ENCODE measurements at places on chromosomes 2 and 18.
A peak's percentile ranks its signal among the peaks of the same experiment; 100 is the strongest.

DNA sequence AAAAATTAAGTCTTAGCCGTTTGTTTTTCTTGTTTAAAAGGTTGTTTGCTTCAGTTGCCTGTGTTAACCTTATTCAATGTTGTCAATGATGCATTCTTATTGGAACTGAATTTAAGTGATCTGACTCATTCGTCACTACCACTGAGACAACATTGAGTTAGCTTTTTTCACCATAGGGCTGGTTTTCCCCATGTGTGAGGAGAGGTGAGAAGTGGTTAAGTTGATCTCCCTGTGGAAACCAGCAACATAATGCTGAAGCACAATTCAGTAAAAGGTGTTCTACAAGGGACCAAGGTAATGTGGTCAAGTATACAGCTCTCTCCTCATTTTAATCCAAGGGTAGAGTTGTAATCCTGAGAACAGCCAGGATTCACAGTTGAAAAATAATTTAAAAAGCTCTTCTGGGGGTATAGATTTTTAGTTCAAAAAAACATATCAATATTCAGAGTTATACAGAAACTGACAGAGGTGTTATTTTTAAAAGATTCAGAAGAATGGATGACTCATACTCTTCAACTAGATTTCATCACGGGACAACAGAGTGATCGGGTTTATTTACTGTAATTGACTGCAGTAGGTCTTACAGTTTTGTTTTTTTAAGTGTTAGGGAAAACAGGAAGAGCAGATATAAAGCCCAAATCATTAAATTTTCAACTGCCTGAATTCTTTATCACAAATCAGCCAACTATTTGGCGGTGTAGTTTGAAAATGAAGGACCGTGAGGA lies 12.6 kb downstream of the NOP58 start:
- no peak for DNase-seq

- no peak for DNase-seq
Measured at GRCh38 chr2:3469486-3469885, 49.8 kb downstream of the ADI1 start.

DNA sequence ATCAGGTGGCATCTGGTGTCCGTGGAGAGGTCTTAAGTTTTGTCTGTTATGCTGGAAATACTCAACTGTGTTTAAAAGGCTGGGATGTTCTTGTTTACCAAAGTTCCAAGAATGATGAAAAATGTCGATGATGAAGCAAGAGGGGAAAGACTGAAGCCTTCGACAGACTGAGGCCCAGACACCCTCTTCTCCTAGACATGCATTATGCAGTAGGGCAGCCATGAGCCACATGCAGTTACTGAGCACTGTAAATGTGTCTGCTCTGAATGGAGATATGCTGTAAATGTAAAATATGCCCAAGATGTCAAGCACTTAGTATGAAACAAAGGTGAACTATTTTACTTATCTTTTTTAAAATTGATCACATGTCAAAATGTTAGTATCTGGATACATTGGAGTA lies 163.1 kb downstream of the GALNT14 start:
- no peak for DNase-seq

DNA sequence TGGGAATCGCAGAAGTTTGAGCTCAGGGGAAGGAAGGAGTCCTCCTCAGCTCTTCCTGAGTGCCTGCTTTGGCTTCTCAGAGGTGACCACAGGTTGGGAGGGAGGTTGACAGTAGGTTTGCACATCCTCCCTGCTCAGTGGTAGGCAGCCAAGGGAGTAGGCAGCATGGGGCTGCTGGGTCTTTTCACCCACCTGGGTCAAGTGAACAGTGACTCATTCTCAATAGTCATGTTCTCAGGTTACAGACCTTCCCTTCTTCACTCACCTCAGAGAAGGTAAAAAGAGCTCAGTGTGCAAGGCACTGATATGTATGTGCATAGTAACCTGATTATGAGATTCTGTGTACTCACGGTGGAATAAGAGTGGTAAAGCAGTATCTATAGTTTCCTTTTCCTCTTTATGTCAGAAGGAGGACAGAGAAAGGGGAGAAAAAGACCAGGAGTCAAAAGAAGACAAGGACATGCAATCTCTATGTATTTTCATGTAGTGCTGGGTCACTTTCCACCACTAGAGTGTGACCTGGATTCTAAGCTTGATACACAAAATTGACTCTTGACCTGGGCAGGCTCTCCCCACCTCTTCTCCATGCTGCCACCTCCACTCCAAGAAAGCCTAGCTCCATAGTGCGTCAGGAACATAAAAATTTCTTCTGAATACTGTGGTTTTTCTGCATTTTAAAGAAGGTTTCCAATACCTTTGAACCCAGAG lies 36.5 kb upstream of the ASNSD1 start:
- DNase-seq: no peak

- no peak for DNase-seq
Measured at GRCh38 chr18:73214970-73215369, 347.2 kb upstream of the NETO1 start.

- DNase-seq: no peak
Measured at GRCh38 chr2:85468704-85469349, 50.3 kb downstream of the SH2D6 start.

- no peak for DNase-seq
Measured at GRCh38 chr2:59921743-59922142, 631.7 kb downstream of the BCL11A start.

GRCh38 chr2:103875131-103875530 lies 978.8 kb upstream of the POU3F3 start:
- DNase-seq: peak; percentile 16

DNA sequence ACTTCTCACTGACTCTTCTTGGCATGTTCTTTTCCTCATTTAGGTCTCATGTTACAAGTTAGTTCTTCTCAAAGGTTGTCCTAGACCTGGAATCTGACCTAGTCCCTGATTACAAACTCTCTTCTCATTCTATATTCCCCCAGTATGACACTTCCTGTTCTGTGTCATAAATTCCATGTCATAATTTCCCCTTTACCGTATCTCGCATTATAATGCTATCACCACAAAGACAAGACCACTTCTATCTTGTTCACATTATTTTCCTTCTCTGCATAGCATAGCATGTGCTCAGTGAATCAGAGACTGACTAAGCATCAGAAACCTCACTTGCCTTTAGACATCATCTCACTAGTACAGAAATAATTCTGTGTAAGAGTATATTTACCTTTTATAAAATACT lies 63.6 kb upstream of the CAVIN2 start:
- no peak for DNase-seq

DNA sequence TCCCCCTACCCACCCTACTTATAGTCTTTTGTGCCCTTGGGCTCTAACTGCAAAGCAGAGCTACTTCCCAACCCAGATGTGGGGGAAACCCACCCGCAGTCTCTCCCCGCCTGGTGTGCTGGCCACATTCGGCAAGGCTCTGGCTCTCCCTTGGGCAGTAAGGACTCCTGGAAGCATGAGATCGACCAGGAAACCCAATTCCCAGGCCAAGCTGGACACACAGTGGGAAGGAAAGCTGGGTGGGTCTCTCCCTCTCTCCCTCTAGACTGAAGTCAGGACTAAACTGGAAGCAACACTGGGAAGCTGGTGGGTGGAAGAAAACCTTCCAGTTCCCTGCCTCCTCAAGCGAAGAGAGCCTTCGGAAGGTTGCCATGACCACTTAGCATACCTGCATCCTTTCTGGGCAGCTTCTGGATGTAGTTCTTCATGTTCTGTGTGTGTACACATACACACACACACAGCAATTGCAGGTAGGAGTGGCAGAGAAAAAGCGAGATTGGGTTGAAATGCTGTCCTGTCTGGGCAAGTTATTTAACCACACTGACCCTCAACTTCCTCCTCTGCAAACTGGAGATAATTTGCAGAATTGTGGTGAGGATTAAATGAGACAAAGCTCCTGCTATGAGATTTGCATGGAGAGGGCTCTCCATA lies 33.9 kb downstream of the ZBTB7C start:
- DNase-seq: no peak

DNA sequence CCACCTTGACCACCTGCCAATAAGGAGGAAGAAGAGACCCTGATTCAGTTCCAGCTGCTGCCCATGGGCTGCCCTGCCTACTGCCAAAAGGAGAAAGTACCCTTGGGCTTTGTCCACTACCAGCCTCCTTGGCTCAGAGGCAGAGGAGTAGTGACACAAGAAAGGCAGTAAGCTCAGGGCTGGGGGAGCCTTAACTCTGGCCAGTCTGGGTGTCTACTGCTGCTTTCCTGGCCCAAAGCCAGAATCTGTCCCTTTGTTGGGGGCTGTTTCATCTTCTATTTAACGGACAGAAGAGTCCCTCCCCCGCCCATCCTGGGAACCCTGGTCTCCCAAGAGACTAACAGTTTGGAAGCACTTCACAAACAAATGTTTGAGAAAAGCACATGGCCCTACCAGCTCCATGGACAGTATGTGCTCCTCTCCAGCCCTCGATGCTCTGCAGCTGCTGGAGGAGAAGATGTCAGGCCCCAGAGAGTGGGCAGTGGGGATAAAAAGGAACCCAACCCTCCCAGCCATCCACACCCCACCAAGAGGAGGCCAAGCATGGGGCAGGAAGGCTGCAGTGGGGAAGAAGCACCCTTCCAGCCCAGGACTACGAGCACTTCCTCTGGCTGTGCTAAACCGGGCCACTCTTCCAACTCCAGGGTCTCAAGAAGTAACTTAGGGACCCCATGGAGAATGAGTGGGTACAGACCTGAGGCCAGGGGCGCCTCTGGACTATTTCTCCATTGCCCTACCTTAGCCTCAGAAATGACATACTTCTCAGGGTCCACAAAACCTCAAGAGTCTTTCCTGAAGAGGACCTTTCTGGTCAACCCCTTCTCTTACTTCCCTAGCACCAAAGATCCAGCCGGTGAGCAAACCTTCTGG lies 1.2 kb downstream of the ATG9A start:
- no peak for DNase-seq

DNA sequence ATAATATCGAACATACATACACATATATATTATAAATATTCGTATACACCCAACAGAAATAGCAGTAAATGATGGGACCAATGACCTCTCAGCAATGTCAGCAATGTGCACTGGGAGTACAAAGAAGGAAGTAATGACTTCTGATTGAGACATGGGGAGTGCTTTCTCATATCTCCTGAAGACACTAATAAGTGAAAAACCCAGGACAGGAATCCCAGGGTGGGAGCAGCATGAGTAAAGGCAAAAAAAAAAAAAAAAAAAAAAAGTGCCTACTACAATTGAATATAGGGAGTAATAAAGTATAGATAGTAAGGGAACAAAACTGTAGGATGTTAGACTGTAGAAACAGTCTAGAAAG lies 491.3 kb downstream of the IRS1 start:
- DNase-seq: no peak

DNA sequence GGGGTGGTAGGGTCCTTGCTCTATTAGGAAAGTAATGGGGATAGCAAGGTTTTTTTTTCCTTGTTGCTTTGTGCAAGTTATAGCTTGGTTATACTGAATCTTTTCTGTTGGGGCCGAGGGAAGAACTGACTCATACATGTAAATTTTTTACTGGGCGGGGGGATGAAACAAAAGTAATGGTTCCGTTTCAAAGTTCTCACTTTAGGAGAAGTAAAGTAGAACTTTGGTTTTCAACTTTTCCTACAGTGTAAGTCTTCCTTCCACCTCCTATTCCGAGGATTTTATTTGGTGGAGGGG lies 1.1 kb downstream of the AFTPH start:
- DNase-seq: no peak

DNA sequence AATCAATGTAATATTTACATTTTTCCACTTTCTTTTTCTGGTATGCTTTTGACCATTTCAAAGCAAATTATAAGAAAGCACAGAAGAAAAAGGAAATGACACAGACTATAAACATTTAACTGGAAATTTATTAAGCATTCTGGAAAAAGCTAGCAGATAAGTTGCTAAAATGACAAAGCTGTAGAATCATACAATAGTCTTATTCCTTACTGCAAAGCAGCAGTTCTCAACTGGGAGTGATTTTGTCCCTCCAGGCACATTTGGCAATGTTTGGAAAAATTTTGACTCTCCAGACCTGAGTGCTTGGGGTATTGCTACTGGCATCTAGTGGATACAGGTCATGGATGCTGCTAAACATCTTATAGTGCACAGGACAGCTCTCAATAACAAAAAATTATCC lies 75.1 kb downstream of the MBD5 start:
- DNase-seq: no peak

GRCh38 chr18:49626842-49627467 lies 65.1 kb downstream of the LIPG start:
- no peak for DNase-seq

DNA sequence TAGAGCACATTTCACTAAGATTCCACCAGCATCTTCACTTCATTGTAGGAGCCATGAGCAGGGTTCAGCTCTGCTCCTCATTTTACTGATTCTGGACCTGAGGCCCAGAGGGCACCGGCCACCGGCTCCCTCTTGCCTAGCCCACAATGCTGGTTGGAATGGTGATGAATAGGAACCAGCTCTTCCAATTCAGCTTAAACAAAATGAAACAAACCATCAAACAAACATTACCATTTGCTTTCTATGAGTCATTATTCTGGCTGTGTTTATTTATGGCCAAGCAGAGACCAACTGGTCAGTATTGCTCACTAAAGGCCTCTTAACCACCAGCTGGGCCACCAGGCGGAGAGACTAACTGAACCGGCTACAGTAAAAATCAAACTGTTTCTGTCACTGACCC lies 176.7 kb downstream of the MTX2 start:
- no peak for DNase-seq

DNA sequence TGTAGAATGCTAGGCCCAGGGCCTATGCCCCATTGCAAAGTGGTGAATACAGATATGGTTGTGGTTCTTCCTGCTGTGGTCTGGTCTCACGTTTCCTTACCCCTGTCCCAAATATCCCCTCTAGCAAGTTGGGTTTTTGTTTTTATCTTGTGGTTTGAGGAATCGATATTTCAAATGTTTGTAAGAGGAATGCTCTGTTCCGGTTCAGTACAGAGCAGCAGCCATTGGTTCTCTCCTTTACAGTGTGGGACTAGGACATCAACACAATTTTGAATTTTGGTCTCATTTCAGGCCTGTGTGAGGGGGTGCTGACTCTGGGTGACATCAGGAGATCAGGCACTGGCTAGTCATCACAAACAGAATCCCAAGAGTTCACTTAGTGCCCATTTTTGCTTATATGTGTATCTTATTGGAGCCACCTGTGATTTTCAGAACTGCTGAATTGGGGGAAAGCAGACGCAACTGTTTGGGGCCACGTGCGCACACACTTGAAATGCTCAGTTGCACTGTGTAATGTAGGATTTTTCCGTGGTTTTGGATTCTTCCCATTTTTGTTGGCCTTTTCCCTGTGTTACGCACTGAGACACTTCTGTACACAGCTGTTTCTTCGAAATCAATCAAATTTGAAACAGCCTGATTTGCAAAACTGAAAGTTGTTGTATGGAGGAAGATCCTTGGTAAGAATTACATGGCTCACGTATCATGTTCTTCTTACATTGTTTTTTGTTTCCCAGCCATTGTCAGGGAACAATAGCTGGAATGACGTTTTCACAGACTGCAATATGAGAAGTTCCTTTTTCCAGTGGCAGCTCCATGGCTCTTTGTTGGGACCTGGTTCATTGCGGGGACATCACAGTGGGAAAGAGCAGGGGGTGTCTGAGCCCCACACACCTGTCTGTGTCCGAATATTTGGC lies 8.6 kb downstream of the SH3BP4 start:
- DNase-seq: no peak

Data from WTC11 (cell line).